ENCODE measurements at places on chromosomes 4 and X.

DNA sequence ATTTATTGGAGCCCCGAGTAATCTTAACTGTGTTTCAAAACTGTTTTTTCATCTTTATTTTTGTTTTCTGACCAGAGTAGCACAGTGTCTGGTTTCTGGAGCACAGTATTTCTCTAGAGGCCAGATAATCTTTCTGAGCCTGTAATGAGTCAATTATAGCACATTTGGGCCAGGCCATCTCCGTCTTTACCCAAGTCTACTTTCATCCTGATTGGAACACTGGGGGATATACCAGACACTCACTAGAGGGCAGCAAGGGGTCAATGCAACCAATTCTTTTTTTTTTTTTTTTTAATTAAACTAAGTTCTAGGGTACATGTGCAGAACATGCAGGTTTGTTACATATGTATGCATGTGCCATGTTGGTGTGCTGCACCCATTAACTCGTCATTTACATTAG is 282.0 kb downstream of the ARHGAP24 start:
- no peak for DNase-seq

DNA sequence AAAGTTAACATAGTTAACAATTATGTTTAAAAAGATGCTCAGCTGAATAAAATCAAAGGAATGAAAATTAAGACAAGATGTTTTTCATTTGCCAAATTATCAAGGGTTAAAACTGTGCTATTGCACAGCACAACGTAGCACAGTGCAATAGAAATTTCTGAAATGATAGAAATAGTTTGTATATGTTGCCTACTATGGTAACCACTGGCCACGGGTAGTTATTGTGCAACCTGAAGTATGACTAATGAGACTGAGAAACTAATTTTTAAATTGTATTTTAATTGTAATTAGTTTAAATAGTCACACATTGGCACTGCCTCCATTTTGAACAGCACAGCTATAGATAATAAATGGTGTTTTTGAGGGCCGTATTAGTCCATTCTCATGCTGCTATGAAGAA is 343.1 kb upstream of the FAM241A start:
- no peak for DNase-seq

DNA sequence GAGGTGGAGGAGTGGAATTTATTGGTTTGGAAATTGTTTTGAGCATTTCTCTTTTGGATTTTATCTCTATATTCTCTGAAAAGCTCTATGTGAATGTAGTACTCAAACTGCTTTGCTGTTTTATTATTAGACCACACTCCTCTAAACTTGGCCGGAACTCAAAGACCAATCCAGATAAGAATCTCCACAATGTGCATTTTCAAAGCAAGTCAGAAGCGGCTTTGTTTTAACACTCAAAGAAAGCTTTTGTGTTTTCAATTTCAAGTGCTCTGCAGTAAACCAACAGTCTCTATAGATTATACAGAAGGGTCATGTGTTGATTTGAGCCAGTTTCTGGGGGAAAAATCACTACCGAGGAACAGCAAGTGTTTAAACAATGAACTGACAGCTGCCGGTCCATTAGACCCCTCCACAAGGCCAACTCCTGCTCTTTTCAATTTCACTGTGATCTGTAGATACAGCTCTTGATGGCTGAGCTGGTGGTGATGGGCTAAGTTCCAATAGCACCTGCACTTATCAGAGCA is 79.4 kb downstream of the FTHL17 start:
- no peak for DNase-seq

DNA sequence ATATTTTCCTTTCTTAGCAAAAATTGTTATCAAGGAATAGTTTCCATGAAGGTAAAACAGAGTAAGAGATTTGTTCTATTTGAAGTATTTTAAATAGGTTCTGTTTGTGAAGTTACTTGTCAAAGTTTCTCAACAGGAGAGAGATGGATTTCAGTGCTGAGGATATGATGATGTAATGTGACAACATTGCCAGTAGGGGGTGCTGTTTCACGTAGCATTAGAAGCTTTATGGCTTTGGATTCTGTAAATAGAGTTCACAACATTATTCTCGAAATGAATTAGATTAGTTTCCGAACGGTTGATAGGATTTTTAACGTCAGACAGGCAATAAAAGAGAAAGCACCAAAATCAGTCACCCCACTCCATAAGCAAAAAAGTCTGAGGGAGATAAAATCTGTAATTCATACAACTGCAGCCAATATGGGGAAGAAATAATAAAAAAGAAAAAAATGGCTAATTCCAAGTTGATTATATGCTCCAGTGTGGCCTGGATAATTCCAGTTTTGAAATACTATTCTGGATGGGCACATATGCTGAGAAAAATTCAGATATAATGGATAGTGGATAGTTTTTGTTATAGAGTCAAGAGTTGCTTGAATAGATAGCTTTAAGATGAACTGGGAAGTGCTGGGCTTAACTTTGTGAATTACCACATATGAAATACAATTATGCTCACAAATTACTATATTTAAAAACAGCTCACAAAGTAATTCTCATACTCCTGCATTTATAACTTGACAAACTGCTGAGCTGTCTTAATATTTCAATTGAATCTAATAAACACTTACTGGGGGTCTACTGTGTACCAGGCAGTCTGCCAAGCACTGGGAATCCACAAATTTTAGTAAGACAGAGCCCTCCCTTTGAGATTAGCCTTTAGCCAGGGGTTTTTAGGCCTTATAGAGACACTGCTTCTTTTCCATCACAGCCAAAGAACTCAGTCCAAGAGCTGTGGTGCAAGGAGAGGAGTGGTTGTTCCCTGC is 109.1 kb downstream of the GPAT3 start:
- DNase-seq: no peak

GRCh38 chr4:85658766-85659439 is 184.0 kb downstream of the ARHGAP24 start:
- no peak for DNase-seq

- DNase-seq: no peak
These were observed 646.0 kb downstream of the RPA4 start for GRCh38 chrX:97529536-97530200.

GRCh38 chrX:28108186-28108945 is 127.1 kb upstream of the DCAF8L1 start:
- DNase-seq: no peak

- DNase-seq: no peak
These were observed 121.2 kb downstream of the TBCK start for GRCh38 chr4:106194801-106195200.

GRCh38 chr4:61984260-61984909 is 784.3 kb downstream of the ADGRL3 start:
- DNase-seq: no peak

GRCh38 chrX:136752796-136753195 is 27.9 kb downstream of the ARHGEF6 start:
- DNase-seq: no peak

DNA sequence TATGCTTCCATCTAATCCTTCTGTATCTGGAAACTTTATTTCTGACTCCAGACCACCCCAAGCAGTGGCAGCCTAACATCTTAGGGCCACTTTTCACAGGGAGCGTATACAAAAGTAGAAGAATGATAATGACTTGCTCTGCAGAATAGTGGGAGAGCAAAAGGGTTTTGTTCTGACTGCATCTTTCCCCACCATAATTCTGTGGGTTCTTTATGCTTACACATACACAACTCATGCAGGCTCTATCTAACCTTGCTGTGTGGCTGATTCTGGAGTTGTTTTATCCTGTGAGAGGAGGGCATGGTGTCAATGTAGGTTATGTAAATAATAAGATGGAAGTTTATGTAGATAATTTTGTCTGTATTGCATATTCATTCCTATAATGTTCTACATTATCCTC is 42.4 kb upstream of the NDNF start:
- DNase-seq: no peak

DNA sequence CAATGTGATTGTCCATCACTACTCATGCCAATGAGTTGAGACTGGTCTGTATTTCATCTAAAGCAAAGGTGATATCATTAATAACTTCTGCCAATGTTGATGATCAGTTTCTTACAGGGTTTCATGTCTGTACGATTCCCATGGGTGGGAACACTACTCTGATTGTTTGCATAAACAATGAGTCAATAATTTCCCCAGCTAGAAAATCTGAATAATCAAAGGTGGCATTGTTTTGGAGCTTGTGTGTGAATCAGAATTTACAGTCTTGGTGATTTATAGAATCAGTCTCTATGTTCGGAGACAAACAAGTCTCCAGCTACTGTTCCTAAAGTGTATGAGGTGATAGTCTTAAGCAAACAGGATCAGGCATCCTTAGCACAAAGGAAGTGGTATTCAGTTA is 35.5 kb upstream of the PARM1 start:
- no peak for DNase-seq

Measured in posterior cingulate gyrus (tissue), 11 donors.